C1 segment of cervical spinal cord (tissue), 14 donors: ENCODE measurements at places on chromosomes 2 and 18.

- DNase-seq: no peak
Observed at GRCh38 chr2:238864207-238865014, 16.5 kb downstream of the TWIST2 start.

GRCh38 chr2:25127646-25128045 is 40.7 kb downstream of the POMC start:
- no peak for DNase-seq

GRCh38 chr18:29154758-29155725 is 978.1 kb upstream of the CDH2 start:
- DNase-seq: no peak

GRCh38 chr2:222861411-222862105 is 722 bp downstream of the ACSL3 start:
- no peak for DNase-seq

DNA sequence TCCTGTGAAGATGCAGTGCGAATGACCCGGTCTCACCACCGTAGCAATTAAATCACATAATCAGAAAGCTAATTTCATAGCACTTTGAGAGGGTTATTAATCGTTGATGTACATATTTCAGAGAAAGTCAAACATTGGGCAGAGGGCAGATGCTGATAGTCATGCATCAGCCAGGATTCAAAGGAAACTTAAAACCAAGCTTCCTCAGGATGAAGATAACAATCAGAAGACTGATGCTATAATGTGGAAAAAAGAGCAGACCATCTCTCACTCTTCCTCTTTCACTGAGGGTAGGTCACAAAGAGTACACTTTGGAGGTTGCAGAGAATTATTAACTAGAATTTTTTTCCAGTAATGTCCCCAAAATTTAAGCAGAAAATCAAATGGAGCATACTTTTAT is 1027.7 kb upstream of the ZEB2 start:
- DNase-seq: no peak

GRCh38 chr2:241925821-241926441 is 56.4 kb downstream of the RTP5 start:
- DNase-seq: no peak
